ENCODE measurements at places on chromosomes 7 and 10.

- peak; percentile 82 for DNase-seq
Observed at GRCh38 chr10:99548041-99548530, 15.3 kb downstream of the NKX2-3 start.

GRCh38 chr7:108463613-108464012 lies 7.4 kb upstream of the NRCAM start:
- DNase-seq = no peak

DNA sequence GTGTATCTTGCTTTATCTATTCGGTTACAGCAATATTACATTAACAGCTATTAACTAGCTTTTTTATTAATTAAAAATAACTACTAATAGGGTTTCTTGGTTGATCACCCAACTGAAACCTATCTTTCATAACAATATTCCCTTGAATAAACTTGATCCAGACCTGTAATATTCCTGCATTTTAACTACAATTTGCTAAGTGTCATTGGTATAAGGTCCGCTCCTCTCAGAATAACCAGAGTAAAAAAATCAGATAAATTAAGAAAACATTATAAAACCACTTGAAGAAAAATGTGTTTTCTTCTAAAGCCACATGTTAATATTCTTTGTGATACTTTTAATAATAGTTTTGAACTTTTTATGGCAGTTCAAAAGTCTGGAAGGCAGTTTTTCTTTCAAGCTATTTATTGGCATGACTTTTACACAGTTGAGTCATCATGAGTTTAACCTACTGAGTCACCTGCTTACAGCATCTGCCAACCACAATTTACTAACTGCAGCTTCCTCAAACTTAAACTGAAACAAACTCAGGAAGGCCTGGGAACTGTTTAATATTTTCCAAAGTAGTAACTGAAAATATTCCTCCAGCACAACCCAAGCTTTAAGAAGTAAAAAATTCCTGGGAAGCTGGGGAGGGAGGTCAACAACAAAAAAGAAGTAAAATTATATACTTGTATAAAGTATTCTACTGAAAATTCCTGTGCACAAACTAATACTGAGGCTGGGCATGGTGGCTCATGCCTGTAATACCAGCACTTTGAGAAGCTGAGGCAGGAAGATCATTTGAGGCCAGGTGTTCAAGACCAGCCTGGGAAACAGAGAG lies 103.2 kb downstream of the NRBF2 start:
- DNase-seq = no peak

GRCh38 chr7:121872831-121873288 lies at the start of gene PTPRZ1:
Gene PTPRZ1 (plus strand): TSS chr7:121873161. CDS start chr7:121873500, 339 bp downstream.
- peak; percentile 91 for DNase-seq

DNA sequence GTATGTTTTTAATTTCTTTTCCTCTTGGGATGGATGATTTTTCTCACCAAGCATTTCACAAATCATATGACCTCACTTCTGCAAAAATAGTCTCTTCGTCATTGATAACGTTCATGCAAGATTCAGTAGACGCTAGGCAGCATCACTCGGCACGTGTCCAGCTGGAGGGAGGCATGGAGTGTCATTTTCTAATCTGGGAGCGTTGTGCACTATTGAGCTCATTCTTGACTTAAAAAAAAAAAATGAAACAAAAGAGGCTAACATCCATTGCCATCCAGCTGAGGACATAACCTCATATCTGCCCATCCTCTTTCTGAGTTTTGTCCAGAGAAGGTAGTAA lies 56.2 kb downstream of the COL17A1 start:
- no peak for DNase-seq

DNA sequence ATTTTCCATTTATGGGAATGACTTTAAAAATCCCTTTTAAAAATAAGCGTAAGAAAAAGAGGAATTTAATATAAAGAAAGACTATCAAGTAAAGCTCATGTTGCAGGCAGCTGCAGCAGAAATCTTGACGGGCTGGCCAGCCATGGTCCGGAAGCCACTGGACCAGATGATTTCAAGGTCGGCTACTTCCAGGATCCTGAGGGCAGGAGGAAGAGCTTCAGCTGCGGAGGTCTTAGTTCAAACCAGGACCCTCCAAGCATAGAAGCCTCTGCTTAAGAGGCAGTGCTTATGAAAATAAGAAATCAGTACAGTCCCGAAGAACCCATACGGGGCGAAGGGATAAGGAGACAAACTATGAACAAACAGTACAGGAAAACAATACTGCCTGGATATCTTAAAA lies 220.2 kb upstream of the CELF2 start:
- DNase-seq = peak; percentile 51

DNA sequence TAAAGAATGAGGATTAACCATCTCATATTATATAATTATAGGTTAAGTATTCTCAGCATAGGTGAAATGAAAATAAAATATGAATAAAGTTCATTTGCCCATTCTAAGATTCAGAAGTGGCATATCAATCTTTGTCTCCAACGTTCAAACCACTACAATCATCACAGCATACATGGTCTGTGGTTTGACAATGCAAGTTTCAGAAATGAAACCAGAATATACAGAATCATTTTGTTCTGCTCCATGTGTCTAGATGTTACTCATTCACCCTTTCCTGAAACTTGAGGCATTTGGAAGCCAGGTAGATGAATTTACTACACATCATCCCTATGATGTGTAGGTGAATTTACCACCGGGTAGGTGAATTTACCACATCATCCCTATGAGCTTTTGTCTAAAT lies 44.5 kb upstream of the PPP1R3A start:
- DNase-seq = no peak

GRCh38 chr10:62327885-62328284 lies 46.3 kb upstream of the ZNF365 start:
- DNase-seq = no peak
